ENCODE measurements at places on chromosomes 16 and 17.
A peak's percentile ranks its signal among the peaks of the same experiment; 100 is the strongest.

- DNase-seq, result no peak
Observed at GRCh38 chr16:11386054-11386680, 40.9 kb downstream of the RMI2 start.

DNA sequence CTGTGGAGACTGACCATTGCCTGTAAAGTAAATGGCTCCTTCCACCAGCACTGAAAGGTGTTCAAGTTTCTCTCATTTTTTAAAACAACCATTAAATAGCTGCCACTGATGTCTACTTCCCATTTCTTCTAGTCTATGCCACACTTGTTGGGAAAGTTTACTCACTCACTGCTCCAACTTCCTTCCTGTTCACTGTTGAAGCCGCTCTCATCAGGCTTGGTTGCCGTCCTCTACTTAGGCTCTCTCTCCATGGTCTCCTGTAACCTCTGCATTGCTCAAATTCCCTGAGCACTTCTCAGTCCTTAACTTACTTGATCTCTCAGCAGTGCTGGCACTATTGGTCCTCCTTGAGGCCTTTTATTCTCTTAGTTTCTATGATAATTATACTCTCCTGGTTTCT lies 32.4 kb downstream of the SNX11 start:
- DNase-seq, result no peak

- DNase-seq, result no peak
Observed at GRCh38 chr17:44354582-44355561, 8.8 kb downstream of the FAM171A2 start.

- DNase-seq, result no peak
Observed at GRCh38 chr16:72198021-72198711, 26.2 kb upstream of the PMFBP1 start.

DNA sequence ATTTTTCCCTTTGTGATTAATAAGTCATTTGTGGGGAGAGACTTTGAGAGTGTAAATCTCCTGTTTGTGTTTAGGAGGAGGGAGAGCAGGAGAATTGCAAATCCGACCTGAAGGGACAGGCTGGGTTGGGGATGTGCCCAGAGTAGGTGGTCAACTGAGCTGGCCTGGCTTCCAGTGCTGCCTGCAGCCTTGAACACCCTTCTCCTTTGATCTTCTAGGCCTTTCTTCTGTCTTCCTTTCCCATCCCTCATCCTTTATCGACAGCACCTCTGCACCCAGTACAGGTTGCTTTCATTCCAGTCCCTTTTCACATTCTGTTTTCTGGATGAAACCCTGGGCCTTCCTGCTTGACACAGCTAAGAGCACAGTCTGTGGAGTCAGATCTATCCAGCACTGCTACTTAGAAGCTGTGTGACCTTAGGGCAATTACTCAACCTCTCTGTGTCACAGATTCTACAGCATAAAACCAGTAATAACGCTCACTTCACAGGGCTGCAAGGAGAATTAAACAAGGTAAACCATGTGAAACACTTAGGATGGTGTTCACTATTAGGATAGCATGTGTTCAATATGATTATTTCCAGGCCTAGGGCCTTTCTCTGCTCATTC lies 1.0 kb upstream of the CSNK2A2 start:
- DNase-seq, result no peak

GRCh38 chr17:34609210-34609609 lies 29.8 kb downstream of the TMEM132E start:
- DNase-seq, result no peak

DNA sequence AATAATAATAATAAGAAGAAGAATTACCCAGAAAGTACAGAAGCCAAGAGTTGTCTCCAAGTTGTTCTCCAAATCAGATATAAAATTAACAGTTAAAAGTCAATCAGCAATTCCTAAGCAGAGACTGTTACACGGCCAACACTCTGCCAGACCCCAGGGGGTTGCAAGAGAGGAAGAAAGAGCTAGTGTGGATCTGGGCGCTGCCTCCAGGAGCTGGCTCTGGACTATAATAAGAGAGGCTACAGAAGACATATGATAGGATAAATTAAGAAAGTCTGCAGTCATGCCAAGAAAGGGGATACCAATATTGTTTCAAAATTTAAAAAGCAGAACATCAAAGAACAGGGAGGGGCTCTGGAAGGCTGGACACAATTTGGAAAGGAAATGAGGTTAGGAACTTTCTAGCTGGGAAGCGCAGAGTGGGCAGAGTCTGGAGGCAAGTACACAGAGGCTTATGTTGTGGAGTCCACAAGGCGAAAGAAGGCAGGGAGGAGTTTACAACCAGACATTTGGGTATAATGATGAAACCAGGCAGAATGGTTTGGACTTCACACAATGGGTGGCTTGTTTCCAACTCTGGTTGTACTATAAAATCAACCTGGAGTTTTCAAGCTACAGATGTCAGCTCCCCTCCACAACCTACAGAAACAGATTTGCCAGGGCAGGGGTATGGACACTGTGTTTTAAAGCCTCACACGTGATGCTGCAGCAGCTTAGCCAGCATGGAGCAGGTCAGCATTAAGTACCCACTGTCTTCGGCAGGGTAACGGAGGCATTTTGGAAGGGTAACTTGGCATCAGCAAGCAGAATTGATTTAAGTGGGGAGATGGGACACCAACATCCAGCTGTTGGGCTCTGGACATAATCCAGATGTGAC lies 49.4 kb downstream of the SLC39A11 start:
- DNase-seq, result no peak

DNA sequence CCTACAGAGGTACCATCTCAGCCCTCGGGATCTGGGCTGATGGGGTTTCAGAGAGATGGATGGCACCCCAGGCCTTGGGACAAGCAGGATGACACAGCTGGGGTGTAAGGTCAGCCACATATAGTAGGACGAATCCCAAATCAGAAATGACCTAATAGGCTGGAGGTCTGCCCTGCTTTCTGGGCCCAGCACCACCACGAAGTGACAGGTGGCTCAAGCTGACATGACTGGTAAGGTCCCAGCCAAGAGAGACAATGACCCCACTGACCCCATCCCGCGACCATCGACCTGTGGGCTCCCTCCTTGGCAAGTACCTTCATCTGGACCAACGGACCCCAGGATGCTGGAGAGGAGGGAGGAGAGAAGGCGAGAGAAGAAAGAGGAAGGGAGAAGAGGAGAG lies 15.6 kb downstream of the CAMKK1 start:
- DNase-seq, result no peak

DNA sequence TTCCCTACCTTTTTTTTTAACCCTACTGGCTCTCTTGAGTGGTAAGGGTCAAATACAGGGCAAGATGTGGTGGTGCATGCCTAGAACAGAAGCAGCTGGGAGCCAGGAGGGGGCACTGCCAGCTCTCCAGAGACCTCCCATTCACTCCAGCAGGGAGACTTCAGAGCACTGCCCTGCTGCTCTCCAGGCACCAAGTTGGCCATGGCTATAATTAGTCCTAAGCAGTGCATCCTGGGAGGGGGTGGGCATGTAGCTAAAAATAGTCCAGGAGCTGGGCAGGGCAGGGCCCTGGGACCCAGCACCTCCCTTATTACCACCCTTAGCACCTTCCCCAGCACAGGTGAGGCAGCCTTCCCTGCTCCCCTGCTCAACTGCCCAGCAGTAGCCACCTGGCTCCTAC lies 3.5 kb downstream of the CORO6 start:
- no peak for DNase-seq

DNA sequence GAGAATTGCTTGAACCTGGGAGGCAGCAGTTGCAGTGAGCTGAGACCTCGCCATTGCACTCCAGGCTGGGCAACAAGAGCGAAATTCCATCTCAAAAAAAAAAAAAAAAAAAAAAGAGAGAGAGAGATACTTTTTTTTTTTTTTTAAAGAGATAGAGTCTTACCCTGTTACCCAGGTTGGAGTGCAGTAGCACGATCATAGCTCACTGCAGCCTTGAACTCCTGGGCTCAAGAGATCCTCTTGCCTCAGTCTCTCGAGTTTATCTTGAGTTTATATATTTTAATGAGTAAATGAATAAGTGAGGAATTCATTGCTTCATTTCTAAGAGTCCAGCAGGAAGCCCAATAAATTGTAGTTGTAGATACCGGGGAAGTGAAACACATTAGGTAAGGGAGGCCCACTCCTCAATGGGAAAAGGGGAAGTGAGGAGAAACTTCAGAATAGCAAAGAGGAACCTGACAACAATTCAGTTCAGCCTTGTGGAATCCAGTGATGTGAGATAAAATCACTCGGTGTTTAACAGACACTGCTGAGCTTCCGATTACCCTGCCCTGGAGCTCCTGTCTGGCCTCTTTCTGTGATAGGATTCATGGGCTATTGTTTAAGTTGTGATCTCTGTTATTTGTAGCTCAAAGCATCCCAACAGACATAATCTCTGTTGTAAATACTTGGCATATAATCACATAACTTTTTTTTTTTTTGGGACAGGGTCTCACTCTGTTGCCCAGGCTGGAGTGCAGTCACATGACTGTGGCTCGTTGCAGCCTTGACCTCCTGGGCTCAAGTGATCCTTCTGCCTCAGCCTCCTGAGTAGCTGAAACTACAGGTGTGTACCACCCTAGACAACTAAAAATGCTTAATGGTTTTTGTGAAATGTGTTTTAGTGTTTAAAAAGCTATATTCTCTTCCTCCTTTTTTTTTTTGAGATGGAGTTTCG lies 15.8 kb upstream of the ITGAM start:
- no peak for DNase-seq

GRCh38 chr16:88870608-88871348 lies 4.3 kb upstream of the PABPN1L start:
- no peak for DNase-seq

GRCh38 chr16:14302031-14302398 lies 230.9 kb downstream of the MRTFB start:
- DNase-seq, result no peak

DNA sequence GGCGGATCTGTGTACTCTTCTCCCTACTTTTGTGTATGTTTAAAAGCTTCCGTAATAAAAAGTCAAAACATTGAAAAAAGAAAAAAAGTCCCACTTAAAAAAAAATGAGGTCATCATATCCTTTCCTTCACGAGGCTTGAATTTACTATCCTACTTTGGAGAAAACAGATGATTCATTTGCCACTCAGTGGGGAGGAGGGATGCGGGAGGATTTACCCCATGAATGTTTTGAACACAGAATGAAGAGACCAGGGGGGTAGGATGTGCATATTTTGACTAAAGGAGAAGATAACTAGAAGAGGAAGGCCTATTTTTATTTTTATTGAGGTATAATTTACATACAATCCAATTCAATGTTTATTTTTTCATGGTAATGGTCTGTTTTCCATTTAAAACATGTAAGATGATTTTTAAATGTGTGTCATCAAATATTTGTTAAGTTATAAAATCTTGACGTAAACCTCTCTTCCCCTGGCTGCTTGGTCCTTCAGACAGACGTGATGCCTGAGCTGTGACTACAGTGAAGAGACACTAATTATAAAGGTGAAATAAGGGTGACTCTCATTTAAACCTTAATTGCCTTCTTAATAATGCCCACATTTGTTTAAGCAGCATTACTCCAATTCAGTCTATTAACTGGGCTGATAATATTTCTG lies 135.4 kb upstream of the AXIN2 start:
- no peak for DNase-seq

DNA sequence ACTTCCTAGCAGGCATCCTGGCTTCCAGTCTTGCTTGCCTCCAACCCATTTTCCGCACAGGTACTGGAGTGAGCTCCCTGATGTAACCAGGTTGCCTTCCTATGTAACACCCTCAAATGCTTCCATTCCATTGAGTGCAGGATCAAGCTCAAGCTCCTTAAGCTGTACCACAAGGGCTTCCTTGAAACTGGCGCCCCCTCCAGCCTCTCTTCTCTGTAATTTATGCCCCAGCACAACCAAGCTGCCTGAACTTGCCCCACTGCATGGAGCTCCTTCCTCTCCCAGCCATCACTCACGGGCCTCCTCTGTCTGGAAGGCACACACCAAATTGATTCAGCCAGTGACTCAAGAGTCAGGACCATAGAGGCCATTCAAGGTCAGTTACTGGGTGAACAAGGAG lies 234.8 kb upstream of the RPL38 start:
- DNase-seq, result no peak

- no peak for DNase-seq
Observed at GRCh38 chr17:11628831-11629230, 30.6 kb downstream of the DNAH9 start.

DNA sequence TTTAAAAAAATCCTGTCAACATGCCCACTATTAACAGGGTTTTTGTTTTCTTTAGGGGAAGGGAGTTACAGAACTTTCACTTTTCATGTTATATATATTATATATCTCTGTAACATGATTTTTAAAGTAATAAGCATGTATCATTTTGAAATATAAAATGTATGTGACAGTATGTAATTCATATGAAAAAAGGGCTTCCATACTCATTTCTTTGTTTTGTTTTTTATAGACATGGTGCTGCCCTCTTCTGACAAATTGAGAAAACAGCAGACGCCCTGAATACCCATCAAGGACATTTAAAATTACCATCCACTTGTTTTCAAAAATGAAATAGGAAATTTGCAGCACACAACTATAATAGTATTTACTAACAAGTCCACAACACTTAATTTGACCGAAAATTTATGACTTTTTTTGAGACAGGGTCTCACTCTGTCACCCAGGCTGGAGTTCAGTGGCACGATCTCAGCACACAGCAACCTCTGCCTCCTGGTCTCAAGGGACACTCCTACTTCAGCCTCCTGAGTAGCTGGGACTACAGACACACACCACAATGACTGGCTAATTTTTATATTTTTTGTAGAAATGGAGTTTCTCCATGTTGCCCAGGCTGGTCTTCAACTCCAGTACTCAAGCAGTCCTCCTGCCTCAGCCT lies 30.4 kb downstream of the CFDP1 start:
- DNase-seq, result no peak

- no peak for DNase-seq
Observed at GRCh38 chr16:54460263-54460860, 173.8 kb upstream of the IRX3 start.

- DNase-seq, result no peak
Observed at GRCh38 chr17:47942096-47942510, 732 bp downstream of the PNPO start.

DNA sequence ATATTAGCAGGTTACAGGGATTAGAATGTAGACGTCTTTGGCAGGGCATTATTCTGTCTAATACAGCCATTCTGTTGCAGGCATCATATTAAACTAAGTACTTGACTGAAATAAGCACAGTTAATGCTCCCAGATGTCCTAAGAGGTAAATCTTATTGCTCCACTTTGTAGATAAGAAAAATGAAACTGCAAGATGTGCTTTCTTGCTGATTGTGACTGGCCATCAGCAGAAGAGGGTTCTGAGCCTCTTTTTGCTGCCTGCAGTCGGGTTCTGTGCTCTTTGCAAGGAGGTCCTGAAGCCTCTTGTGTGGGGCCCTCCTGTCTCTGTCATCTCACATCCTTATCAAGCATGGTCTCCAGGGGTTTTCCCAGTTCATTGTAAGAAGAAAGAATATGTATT lies 167.1 kb downstream of the KCNJ2 start:
- no peak for DNase-seq

- DNase-seq, result no peak
Observed at GRCh38 chr17:1992541-1992940, 32.6 kb downstream of the RTN4RL1 start.

GRCh38 chr17:77778636-77779489 lies 179.6 kb upstream of the TNRC6C start:
- DNase-seq, result peak; percentile 76

GRCh38 chr17:76920364-76921139 lies 52.3 kb downstream of the MGAT5B start:
- DNase-seq, result no peak

Measured in prostate gland (tissue), 2 donors.